NCI-H526 (cell line): ENCODE measurements at places on chromosomes 12 and 14.

DNA sequence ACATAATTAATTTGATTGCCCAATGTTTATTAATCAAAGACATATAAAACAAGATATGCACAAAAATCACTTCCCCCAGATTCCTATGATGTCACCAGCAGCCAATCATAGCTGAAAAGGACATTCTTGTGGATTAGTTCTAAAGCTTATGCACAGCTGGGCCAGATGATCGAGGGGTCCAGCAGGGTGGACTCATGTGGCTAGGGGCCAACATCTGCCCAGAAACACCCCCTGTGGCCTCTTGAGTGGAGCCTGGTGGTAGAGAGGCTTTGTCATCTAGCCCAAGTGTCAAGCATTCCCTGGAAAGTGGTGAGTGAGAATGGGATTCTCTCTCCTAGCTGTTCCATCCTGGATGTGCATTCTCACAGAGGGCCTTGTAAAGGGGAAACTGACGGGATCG is 590.0 kb downstream of the BCL11B start:
- DNase-seq, result no peak

- DNase-seq, result no peak
Observed at GRCh38 chr12:118126119-118126757, 9.7 kb upstream of the PEBP1 start.

- no peak for DNase-seq
Observed at GRCh38 chr12:89706551-89706950, 2.1 kb downstream of the ATP2B1 start.

GRCh38 chr12:12721176-12721751 is 4.1 kb downstream of the CDKN1B start:
- no peak for DNase-seq

- DNase-seq, result no peak
Observed at GRCh38 chr12:113887906-113888305, 78.2 kb downstream of the RBM19 start.

- DNase-seq, result peak; percentile 46
Observed at GRCh38 chr14:96501217-96501739, 904 bp upstream of the PAPOLA start.
